Forelimb muscle (tissue), 1 donor: ENCODE measurements at places on chromosomes 5 and 9. TPM values are rescaled to one million over a fixed set of nuclear protein-coding genes. Genes with fewer than 3 reads are reported as not detected.
A peak's percentile ranks its signal among the peaks of the same experiment; 100 is the strongest.

GRCh38 chr9:27866741-27867140 lies 293.5 kb upstream of the C9orf72 start:
- DNase-seq: no peak

The NR3C1 gene
- 57.3 TPM for polyA plus RNA-seq

The MCTP1 gene
- 7.2 TPM for polyA plus RNA-seq

The PTGS1 gene
- polyA plus RNA-seq: 4.5 TPM

- DNase-seq: no peak
Observed at GRCh38 chr9:90881648-90882047, 80.0 kb downstream of the SYK start.

- peak; percentile 40 for DNase-seq
Observed at GRCh38 chr9:94157050-94157801, 73.0 kb downstream of the PTPDC1 start.

The SLC6A3 gene
- polyA plus RNA-seq: not detected

DNA sequence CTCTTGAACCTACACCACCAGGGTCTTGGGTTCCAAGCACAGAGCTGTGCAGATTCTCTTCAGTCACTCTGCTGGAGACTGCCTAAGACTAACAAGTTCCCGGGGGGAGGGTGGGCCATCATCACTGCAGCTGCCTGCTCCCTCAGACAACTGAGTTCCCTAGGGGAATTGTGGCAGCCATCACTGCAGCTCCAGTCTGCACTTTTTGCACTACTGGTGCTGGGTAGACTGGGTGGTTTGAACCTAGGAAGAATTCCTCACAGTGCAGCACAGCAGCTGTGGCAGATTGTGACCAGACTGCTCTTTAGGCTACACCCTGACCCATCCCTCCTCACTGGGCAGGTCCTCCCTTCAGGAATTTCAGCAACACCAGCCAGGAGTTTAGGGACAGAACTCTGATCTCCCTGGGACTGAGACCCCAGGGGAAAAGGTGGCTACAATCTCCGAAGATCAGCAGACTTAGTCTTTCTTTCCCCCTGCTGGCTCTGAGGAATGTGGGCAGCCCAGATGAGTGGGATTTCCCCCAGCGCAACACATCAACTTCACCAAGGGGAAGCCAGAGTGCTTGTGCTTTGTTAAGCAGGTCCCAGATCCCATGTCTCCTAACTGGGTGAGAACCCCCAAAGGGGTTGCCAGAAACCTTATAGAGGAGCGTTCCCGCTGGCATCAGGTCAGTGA lies 30.9 kb upstream of the RGMB start:
- no peak for DNase-seq

DNA sequence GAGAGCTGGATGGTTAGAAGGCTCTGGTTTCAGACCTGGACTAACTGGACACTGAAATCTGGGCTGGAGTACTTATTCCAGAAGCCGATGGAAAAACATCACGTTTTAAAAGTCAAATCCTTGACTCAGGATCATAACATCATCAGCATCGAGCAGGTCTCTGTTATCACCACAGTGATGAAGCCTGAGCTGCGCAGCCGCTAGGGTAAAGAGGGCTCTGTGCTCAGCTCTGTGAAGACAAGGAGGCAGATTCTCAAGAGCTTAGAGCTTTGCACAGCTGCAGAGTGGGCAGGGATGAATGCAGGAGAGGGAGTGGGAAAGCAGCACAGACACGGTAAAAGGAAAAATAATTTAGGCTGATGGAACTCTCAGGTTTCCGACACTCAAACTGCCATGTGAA lies 208.8 kb upstream of the TAS2R1 start:
- no peak for DNase-seq

The SEC61B gene
- 75.3 TPM for polyA plus RNA-seq

DNA sequence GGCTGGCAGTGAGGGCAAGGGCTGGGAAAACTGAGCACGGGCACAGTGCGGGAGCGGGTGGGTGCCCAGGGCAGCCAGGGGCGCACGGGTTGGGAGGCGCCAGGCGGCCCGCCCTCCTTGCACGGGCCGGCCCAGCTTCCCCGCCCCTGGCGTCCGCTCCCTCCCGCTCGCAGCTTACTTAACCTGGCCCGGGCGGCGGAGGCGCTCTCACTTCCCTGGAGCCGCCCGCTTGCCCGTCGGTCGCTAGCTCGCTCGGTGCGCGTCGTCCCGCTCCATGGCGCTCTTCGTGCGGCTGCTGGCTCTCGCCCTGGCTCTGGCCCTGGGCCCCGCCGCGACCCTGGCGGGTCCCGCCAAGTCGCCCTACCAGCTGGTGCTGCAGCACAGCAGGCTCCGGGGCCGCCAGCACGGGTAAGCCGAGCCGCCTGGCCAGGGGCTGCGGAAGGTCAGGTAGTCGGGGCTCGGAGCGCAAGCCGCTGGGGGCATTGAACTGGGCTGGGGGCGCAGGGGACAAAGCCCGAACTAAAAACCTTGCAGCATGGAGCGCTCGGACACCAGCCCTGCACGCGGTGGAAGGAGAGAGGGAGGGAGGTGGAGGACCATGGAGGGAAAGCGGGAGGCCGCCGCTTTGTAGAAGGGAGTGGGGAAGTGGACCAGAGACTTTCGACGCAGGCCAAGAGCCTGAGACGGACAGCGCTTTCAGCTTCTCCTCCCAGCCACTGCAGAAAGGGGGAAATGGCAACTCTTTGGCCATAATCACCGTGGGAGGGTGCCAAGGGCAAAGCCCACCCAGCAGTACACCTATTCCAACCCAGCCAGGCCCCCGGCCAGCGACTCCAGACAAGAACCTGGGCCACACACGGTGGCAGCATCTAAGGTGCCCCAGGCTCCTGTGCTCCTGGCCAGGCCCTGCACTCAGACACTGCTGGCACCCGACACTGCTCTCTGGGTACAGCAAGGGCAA lies at the start of gene TGFBI:
Gene TGFBI (plus strand): TSS at position 207 of the 961 bp plus-strand sequence. CDS start 68 bp downstream, at position 275.
- no peak for DNase-seq

The KYAT1 gene
- 6.2 TPM for polyA plus RNA-seq
